MCF 10A (cell line): ENCODE measurements at places on chromosomes 7 and 10. TPM values are rescaled to one million over a fixed set of nuclear protein-coding genes. Genes with fewer than 3 reads are reported as not detected.

SMNDC1 gene
- 46.6 and 48.2 TPM in 2 replicates for total RNA-seq

ZNF862 gene
- total RNA-seq: 17.4 and 22.2 TPM in 2 replicates

IDI2 gene
- not detected in 2 replicates for total RNA-seq

GCK gene
- not detected in 2 replicates for total RNA-seq

FOXP2 gene
- not detected in 2 replicates for total RNA-seq

CHAT gene
- not detected in 2 replicates for total RNA-seq
